ENCODE measurements at places on chromosomes 6 and 20. TPM values are rescaled to one million over a fixed set of nuclear protein-coding genes. Genes with fewer than 3 reads are reported as not detected.

CALHM5 gene
- total RNA-seq: 1.8 TPM

- H3K36me3 ChIP-seq: no peaks in the 10 kb centered on the region
- H3K27me3 ChIP-seq: no peaks in the 10 kb centered on the region
- no peak overlapping the region for H3K27ac ChIP-seq
- H3K4me1 ChIP-seq: peaks cover 3% of the 10 kb centered on the region
These were observed 10.1 kb upstream of the TLDC2 start for GRCh38 chr20:36865861-36866149.

- DNase-seq: no peak
- H3K27ac ChIP-seq: no peak overlapping the region
- H3K4me1 ChIP-seq: no peaks in the 10 kb centered on the region
- H3K4me3 ChIP-seq: no peak overlapping the region
These were observed 110.4 kb upstream of the ARMC2 start for GRCh38 chr6:108737594-108738546.

GRCh38 chr6:13194852-13195251 lies 133.5 kb downstream of the TBC1D7 start:
- H3K36me3 ChIP-seq: no peaks in the 10 kb centered on the region
- no peaks in the 10 kb centered on the region for H3K4me1 ChIP-seq
- no peaks in the 10 kb centered on the region for H3K27me3 ChIP-seq
- H3K4me3 ChIP-seq: no peak overlapping the region

GRCh38 chr6:53691252-53691651 lies 25.7 kb upstream of the KLHL31 start:
- H3K36me3 ChIP-seq: no peaks in the 10 kb centered on the region
- DNase-seq: no peak
- H3K27ac ChIP-seq: no peak overlapping the region
- H3K4me1 ChIP-seq: no peaks in the 10 kb centered on the region

KDM1B gene
- 11.0 TPM for total RNA-seq

ORC3 gene
- 18.5 TPM for total RNA-seq

DNA sequence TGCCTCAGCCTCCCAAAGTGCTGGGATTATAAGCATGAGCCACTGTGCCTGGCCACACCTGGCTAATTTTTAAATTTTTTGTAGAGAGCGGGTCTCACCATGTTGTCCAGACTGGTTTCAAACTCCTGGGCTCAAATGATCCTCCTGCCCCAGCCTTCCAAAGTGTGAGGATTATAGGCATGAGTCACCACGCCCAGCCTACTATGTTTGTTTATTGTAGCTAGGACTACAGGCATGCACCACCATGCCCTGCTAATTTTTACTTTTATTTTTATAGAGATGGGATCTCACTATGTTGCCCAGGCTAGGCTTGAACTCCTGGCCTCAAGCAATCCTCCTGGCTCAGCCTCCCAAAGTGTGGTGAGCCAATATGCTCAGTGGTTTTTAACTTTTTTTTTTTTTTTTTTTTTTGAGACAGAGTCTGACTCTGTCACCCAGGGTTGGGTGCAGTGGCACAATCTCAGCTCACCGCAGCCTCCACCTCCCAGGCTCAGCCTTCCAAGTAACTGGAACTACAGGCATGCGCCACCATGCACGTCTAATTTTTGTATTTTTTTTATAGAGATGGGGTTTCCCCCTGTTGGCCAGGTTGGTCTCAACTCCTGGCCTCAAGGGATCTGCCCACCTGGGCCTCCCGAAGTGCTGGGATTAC lies 12.0 kb upstream of the DDX43 start:
- H3K4me1 ChIP-seq: no peaks in the 10 kb centered on the region
- H3K36me3 ChIP-seq: no peaks in the 10 kb centered on the region
- no peak for DNase-seq
- H3K27me3 ChIP-seq: no peaks in the 10 kb centered on the region

DNA sequence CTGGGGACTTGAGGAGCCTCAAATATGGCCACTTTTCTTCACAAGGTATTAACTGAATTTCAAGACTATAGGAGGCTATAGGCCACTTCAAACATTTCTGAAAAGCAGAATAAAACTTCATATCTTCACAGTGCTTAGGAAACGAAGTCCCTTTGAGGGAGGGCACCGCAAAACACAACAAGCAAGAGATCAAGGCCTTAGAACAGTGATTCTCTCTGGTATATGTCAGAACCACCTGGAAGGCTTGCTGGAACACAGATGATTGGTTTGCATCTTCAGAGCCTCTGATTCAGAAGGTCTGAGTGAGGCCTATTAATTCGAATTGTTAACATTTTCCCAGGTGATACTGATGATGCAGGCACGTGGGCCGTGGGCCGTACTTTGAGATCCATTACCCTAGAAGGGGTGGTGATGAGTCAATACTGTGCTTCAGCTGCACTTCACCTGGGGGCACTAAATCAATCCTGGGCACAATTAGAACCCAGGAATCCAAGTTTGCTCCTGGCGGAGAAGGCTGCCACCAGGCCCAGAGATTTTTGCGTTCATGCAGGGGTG lies 10.7 kb downstream of the SUN5 start:
- no peaks in the 10 kb centered on the region for H3K4me1 ChIP-seq
- DNase-seq: no peak
- no peaks in the 10 kb centered on the region for H3K36me3 ChIP-seq
- no peak overlapping the region for H3K27ac ChIP-seq
- H3K4me3 ChIP-seq: no peak overlapping the region

DNA sequence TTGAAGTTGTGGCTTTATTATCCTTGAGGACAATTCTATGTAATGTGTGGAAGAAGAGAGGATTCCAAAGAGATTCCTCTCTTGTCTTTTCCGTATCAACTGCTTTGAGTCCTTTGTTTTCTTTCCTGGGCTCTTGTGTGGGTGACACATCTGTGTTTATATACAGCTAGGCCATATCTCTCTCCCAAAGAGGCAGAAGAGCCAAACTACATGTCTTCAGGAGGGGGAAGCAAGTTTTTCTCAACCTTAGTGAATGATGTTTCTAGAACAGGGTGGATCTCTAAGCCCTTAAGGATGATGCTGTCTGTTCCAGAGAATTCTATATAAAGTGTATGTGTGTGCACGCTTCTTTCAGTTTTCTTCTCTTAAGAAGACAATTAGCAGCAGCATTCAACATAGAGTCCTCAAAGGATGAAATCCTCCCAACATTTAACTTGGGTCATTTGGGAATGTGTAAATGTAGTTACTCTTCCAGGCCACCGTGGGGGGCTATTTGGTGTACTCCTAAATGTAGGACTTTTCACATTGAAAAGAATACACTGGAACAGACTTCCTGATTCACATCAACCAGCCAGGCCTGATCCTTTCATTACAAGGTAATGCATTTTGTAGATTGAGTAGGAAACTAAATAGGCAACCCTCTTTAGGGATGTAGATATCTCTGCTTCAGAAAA lies 92.8 kb upstream of the EEF1E1 start:
- H3K4me1 ChIP-seq: no peaks in the 10 kb centered on the region
- H3K36me3 ChIP-seq: no peaks in the 10 kb centered on the region
- H3K4me3 ChIP-seq: no peak overlapping the region
- H3K27ac ChIP-seq: no peak overlapping the region
- H3K27me3 ChIP-seq: no peaks in the 10 kb centered on the region

- H3K36me3 ChIP-seq: no peaks in the 10 kb centered on the region
- DNase-seq: no peak
- no peaks in the 10 kb centered on the region for H3K4me1 ChIP-seq
- no peaks in the 10 kb centered on the region for H3K27me3 ChIP-seq
- H3K4me3 ChIP-seq: no peak overlapping the region
- no peak overlapping the region for H3K27ac ChIP-seq
These were observed 175.2 kb downstream of the MRPL14 start for GRCh38 chr6:43951756-43952675.

HLA-G gene
- total RNA-seq: not detected

- no peaks in the 10 kb centered on the region for H3K36me3 ChIP-seq
- no peaks in the 10 kb centered on the region for H3K4me1 ChIP-seq
- no peaks in the 10 kb centered on the region for H3K27me3 ChIP-seq
- no peak overlapping the region for H3K27ac ChIP-seq
- no peak overlapping the region for H3K4me3 ChIP-seq
These were observed 32.4 kb downstream of the COL9A1 start for GRCh38 chr6:70270287-70271005.

DNA sequence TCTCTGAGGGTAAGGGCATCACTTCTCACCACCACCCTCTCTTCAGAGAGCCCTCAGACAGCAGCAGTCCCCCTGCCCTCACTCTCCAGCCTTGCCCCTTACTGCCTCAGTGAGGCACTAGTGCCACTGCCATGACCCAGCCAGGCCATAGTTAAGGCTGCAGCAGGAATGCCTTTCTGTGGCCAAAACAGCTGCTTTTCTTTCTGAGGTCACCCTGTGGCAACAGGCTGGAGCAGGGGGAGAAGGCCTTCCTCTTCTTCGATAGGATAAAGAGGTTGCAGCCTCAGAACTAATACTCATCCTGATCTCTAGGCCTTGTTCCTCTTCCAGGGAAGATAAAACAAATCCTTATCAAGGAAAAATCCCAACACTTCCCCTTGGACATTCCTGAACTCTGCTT lies 56.8 kb upstream of the ECI2 start:
- DNase-seq: no peak
- H3K27me3 ChIP-seq: no peaks in the 10 kb centered on the region
- no peak overlapping the region for H3K27ac ChIP-seq
- no peaks in the 10 kb centered on the region for H3K4me1 ChIP-seq
- H3K4me3 ChIP-seq: no peak overlapping the region

DNA sequence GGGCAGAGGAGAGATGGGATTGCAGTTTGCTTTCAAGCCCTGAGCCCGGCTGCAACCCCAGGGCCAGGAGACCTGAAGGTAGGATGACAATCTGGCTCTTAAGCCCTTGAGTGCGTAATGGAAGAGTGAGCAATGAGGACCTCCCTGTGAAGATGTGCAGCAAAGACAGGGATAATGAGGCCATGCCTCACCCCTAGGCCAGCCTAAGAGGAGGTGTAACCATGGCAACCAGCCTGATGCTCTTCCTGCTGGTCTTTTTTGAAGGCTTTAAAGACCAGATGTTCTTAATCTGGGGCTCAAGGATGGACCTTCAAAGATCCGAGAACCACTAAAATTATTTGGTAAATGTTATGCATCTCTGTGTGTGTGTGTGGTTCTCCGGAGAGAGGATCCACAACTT lies 8.2 kb downstream of the ARHGAP40 start:
- no peaks in the 10 kb centered on the region for H3K4me1 ChIP-seq
- no peaks in the 10 kb centered on the region for H3K27me3 ChIP-seq
- no peak for DNase-seq
- H3K36me3 ChIP-seq: no peaks in the 10 kb centered on the region
- no peak overlapping the region for H3K27ac ChIP-seq

GRCh38 chr20:4886771-4887527 lies 114.4 kb downstream of the SLC23A2 start:
- H3K4me3 ChIP-seq: no peak overlapping the region
- no peaks in the 10 kb centered on the region for H3K27me3 ChIP-seq
- no peaks in the 10 kb centered on the region for H3K36me3 ChIP-seq
- DNase-seq: no peak
- H3K4me1 ChIP-seq: no peaks in the 10 kb centered on the region
- H3K27ac ChIP-seq: no peak overlapping the region

DNA sequence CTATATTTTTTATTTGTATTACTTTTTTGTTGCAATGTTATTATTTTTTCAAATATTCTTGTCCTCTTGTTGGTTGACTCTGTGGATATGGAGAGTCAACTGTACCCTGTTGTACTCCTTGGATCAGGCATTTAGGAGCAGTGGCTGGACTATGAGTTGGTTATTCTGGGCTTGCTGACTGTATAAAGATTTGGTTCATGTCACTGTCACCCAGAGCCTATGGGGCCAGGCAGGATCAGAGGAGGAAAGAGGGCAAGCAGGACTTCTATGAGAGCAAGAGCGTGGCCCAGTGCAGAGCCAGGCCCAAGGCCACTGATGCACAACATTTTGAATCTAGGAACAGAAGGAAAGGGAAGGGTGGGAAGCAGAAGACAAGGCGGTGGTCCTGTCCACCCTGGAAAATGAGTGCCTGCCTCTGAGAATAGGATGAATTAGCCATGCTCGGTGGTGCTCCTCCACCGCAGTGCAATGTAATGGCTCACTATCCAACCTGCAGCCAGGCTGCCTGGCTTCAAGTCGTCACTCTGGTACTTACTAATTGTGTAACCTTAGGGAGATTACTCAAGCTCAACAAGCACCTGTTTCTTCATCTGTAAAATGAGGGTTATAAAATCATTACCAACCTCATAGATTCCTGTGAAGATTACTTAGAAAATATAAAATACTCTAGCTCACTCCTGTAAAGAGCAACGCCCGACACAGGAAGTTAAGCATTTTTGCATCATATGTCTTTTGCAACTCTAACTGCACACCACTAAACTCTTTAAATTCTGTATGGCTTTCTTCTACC lies 192.1 kb downstream of the KCNQ5 start:
- no peaks in the 10 kb centered on the region for H3K27me3 ChIP-seq
- H3K4me3 ChIP-seq: no peak overlapping the region
- no peaks in the 10 kb centered on the region for H3K4me1 ChIP-seq
- H3K27ac ChIP-seq: no peak overlapping the region

SLC25A27 gene
- total RNA-seq: 43.7 TPM

HCK gene
- 6.0 TPM for total RNA-seq

AIG1 gene
- 41.3 TPM for total RNA-seq

- no peak overlapping the region for H3K4me3 ChIP-seq
- no peaks in the 10 kb centered on the region for H3K36me3 ChIP-seq
- no peak for DNase-seq
- H3K27ac ChIP-seq: no peak overlapping the region
- no peaks in the 10 kb centered on the region for H3K4me1 ChIP-seq
- H3K27me3 ChIP-seq: no peaks in the 10 kb centered on the region
These were observed 25.3 kb upstream of the HACE1 start for GRCh38 chr6:104884867-104885517.

DNA sequence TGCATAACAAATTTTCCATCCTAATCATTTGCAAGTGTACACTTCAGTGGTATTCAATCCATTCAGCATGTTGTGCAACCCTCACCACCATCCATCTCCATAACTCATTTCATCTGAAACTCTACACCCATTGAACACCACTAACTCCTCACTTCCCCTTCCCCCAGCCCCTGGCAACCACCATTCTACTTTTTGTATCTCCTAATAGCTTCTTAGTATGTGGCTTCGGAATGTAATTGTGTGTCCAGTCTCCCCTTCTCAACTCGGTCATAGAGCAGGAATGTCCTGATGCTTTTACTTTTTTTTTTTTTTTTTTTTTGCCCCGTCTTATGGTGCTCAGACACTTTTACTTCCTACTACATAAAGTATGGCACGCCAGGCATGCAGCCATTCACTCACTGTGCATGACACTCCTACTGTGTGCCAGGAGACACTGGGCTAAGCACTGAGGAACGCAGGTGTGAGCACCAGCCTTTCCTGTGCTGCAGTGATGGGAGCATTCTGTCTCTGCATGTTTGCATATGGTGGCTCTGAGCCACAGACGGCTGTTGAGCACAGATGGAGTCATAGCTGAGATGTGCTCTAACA lies 15.3 kb downstream of the HCK start:
- H3K36me3 ChIP-seq: no peaks in the 10 kb centered on the region
- peaks cover 2% of the 10 kb centered on the region for H3K27me3 ChIP-seq
- H3K27ac ChIP-seq: no peak overlapping the region
- no peak overlapping the region for H3K4me3 ChIP-seq
- no peak for DNase-seq

- no peaks in the 10 kb centered on the region for H3K27me3 ChIP-seq
These were observed 42.5 kb upstream of the NELFCD start for GRCh38 chr20:58938541-58938940.
